Ovary (tissue), 10 donors: ENCODE measurements at places on chromosomes 7 and 10.

DNA sequence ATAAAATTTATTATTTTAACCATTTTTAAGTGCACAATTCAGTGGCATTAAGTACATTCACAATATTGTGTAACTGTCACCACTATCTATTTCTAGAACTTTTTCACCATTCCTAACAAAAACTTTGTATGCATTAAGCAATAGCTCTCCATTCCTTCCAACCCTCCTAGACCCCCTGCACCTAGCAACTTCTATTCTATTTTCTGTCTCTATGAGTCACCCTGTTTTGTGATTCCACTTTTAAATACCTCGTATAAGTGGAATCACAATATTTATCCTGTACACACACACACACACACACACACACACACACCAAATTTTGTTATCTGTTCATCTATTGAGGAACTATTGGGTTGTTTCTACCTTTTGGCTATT is 89.2 kb downstream of the ARID5B start:
- no peak for DNase-seq

- DNase-seq, result no peak
Measured at GRCh38 chr10:11581213-11581612, 30.2 kb downstream of the USP6NL start.

- DNase-seq, result no peak
Measured at GRCh38 chr7:144826208-144826607, 9.6 kb downstream of the TPK1 start.

DNA sequence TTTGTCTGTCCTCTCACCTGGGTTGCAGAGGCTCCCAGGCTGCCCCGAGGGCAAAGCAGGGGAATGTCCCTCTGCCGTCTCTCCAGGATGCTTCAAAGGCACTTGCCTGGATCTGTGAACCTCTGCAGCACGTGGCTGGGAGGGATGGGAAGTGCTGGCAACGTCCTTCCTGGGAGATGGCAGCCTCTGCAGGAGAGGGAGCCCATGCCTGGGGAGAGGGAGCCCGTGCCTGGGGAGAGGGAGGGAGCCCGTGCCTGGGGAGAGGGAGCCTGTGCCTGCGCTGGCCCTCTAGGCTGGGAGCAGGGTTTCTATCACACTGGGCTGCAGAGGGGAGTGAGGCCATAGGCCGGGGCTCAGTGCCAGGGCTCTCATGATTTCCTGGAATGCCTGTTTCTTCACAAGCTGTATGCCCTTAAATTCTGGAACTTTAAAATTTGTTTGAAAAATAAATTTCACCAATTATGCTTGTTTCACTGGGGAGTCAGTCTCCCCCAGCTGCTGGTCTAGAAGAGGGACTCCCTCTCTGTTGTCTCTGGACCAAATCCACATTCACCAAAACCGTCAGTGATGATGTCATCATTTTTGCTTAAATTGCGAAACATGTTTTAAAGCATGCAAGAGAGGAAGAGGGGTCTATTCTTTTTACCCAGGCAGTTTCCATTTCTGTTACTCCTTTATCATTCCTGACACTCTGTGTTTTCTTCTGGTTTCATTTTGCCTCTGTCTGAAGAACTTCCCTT is 135.7 kb downstream of the DNAJB6 start:
- no peak for DNase-seq

- no peak for DNase-seq
Measured at GRCh38 chr10:19653931-19654330, 162.3 kb upstream of the PLXDC2 start.

GRCh38 chr10:92268748-92269147 is 22.1 kb downstream of the CPEB3 start:
- DNase-seq, result no peak

DNA sequence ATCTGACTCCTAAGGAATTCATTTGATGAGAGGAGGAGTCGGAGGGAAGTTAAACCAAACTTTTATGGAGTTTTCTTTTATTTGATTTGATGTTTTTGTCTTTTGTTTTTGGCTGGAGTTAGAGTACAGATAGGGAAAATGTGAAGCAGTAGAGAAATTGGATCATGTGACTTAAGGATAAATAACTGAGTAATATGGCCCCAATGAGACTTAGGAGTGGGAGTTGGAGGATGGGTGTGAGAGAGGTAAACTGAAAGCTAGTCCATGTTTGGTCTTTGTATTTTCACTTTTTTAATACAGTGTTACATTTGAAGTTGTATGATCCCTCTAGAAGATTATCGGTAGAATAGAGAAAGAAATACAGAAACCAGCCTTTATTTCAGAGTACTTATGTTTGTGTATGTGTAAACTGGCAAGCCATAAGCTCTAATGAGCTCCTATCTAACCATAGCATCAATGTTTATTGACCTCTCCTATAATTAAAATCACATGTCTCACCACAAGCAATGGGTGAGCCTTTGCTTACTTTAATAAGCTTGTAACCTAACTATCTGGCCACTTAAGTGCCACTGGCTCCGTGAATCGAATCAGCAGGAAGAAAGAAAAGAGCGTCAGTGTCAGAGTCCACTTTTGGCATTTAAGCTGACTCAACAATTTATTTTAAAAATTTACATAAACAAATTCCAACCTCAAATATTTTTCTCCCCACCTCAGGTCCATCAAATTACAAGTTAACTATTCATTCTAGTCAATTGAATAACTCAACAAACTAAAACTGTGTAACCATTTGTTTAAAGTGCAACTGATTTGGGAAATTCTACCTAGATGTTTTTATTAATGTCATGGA is 113.8 kb downstream of the EPDR1 start:
- no peak for DNase-seq

- DNase-seq, result no peak
Measured at GRCh38 chr10:28637346-28637745, 40.0 kb upstream of the BAMBI start.
